CD4-positive, alpha-beta memory T cell (primary cell): ENCODE measurements at places on chromosomes 5 and 9. TPM values are rescaled to one million over a fixed set of nuclear protein-coding genes. Genes with fewer than 3 reads are reported as not detected.

PCDHA9 gene
- total RNA-seq = not detected

GRCh38 chr5:96431376-96432187, 1.5 kb downstream of the PCSK1 start:
- DNase-seq = no peak

- no peak for DNase-seq
Observed at GRCh38 chr5:147169901-147170300, 64.9 kb upstream of the STK32A start.

GRCh38 chr9:34382054-34382453, 5.4 kb upstream of the MYORG start:
- DNase-seq = no peak

- DNase-seq = no peak
Observed at GRCh38 chr9:80679916-80680315, 1009.4 kb downstream of the TLE1 start.

- DNase-seq = no peak
Observed at GRCh38 chr5:41503860-41504259, 6.5 kb downstream of the PLCXD3 start.

PCDHGB7 gene
- 0.33 TPM for total RNA-seq

DNA sequence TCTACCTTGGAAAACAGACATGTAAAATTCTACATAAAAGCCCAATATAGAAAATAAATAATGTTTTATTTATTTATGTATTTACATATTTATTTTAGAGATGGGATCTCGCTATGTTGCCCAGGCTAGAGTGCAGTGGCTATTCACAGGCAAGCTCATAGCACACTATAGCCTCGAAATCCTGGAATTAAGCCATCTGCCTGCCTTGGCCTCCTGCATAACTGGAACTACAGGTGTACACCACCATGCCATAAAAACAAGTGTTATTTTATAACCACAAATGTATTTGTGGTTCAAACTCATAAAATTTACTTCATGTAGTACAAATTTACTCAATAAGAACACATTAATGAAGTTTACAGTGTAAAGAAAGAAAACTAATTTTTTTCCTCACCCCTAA, 7.0 kb upstream of the RFK start:
- no peak for DNase-seq

FANCG gene
- 24.0 TPM for total RNA-seq
